ENCODE measurements at places on chromosomes 13 and 19.

DNA sequence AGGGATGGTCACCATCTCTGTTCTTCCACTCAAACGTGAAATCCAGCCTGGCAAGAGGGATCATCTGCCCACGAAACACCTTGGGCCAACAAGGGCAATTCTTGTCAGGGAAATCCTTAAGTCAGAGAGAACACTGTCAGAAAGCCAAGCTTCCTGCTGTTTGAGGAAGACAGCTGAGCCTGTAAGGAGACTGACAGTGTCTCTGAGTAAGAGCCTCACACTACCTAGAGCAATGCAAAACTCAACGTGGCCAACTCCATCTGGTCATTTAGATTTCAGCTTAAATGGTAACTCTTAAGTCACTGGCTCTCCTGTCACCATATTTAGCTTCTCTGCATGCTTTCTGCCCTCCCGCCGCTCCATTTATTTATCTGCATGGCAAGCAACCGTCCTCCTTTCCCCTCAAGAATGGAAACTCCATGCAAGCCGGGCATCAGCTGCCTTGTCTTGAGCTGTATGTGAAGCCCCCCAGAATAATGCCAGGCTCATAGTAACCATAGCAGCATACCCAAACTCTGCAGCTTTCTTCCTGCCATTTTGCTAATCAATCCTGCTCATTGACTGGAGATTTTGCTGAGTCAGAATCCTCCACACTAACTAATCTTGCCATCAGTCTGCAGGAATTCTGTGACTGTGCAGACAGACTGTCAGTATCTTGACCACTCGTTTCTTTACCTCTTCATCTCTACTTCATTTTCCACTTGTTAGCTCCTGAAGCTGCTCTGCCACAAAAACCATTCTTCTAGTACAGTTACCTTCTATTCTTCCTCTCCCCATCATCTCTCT lies 159.8 kb downstream of the IRS2 start:
- DNase-seq, result no peak

GRCh38 chr13:112345826-112346172 lies 30.4 kb upstream of the SPACA7 start:
- DNase-seq, result no peak

GRCh38 chr13:30502237-30502636 lies 36.5 kb upstream of the HMGB1 start:
- no peak for DNase-seq

DNA sequence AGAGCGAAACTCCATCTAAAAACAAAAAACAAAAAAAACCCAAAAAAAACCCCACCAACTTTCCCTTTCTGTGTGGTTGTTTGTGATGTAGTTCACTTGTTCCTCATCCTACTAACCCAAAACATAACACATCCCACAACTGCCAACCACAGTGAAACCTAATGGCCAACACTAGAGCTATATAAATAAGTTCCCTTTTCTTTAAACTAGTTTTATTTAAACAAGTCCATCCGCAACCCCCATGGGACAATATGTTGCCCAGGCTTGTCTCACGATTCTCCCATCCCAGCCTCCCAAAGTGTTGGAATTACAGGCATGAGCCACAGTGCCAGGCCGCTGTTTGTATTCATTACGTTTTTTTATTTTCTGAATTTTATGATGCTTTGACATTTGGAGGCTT lies 71.2 kb upstream of the ADGRE5 start:
- DNase-seq, result no peak
